Liver (tissue), 10 donors: ENCODE measurements at places on chromosomes 6 and 20. TPM values are rescaled to one million over a fixed set of nuclear protein-coding genes. Genes with fewer than 3 reads are reported as not detected.

The EPB41L1 gene
- total RNA-seq: 5.2 TPM

The ARMH2 gene
- total RNA-seq: not detected

The RGS17 gene
- total RNA-seq: under 0.01 TPM

The FILIP1 gene
- 2.8 TPM for total RNA-seq

The LY86 gene
- 1.4 TPM for total RNA-seq

The GHRH gene
- not detected for total RNA-seq

The SIRPD gene
- not detected for total RNA-seq

The PROKR2 gene
- not detected for total RNA-seq

The FAM217A gene
- not detected for total RNA-seq

The TRIM31 gene
- total RNA-seq: 0.79 TPM

DNA sequence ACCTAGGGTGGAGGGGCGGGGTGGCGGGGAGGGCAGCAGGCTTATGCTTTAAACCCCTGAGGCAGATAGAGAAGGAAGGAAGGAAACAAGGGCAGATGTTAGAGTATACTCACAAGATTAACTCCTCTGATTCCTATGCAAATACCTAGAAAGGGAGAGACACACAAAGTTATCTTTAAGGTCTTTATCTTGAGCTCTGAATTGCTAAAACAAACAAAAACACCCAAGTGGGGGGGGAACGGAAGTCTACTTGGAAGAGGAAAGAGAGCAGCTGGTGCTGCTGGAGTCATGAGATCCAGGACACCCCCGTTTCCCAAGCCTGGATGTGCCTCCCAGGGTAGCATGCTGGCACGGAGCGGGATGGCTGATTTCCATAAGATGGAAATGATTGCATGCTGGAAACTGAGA lies 43.4 kb downstream of the PLAGL1 start:
- no peaks in the 10 kb centered on the region for H3K4me1 ChIP-seq
- H3K27me3 ChIP-seq: no peaks in the 10 kb centered on the region
- no peak overlapping the region for H3K27ac ChIP-seq
- no peak overlapping the region for H3K4me3 ChIP-seq
- no peaks in the 10 kb centered on the region for H3K36me3 ChIP-seq

GRCh38 chr6:5995949-5996713 lies 10.6 kb downstream of the NRN1 start:
- peaks cover 12% of the 10 kb centered on the region for H3K4me1 ChIP-seq
- no peak overlapping the region for H3K4me3 ChIP-seq
- H3K27me3 ChIP-seq: peaks cover 29% of the 10 kb centered on the region
- peak overlapping the region; percentile 22 for H3K27ac ChIP-seq
- no peak for DNase-seq
- no peaks in the 10 kb centered on the region for H3K36me3 ChIP-seq

GRCh38 chr6:79672631-79673111 lies 41.5 kb downstream of the SH3BGRL2 start:
- no peak overlapping the region for H3K27ac ChIP-seq
- peaks cover 4% of the 10 kb centered on the region for H3K4me1 ChIP-seq
- H3K4me3 ChIP-seq: no peak overlapping the region
- H3K36me3 ChIP-seq: peaks cover 4% of the 10 kb centered on the region

GRCh38 chr20:21324126-21324525 lies 21.0 kb downstream of the XRN2 start:
- no peaks in the 10 kb centered on the region for H3K27me3 ChIP-seq
- H3K4me3 ChIP-seq: no peak overlapping the region
- no peak for DNase-seq

GRCh38 chr20:58160451-58161061 lies 67.9 kb downstream of the ANKRD60 start:
- no peaks in the 10 kb centered on the region for H3K4me1 ChIP-seq
- H3K36me3 ChIP-seq: no peaks in the 10 kb centered on the region
- DNase-seq: no peak

DNA sequence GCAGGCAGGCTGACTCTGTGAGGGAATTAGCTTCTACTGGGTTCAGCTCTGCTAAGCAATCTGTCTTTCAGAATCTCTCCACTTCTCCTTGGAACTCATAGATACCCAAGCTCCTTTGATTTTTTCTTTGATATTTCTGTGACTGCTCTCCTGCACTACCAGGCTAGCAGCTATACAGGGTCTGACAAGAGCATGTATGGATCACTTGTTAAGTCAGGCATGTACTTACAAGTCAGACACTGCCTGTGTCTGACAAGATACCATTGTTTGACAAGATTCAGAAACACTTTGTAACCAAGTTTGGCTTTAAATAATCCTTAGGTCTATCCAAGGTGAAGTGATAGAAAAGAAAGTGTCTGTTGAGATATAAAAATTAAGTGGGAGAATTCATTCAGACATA lies 79.5 kb downstream of the SESN1 start:
- no peak overlapping the region for H3K4me3 ChIP-seq
- no peak for DNase-seq
- H3K27ac ChIP-seq: no peak overlapping the region
- no peaks in the 10 kb centered on the region for H3K27me3 ChIP-seq

DNA sequence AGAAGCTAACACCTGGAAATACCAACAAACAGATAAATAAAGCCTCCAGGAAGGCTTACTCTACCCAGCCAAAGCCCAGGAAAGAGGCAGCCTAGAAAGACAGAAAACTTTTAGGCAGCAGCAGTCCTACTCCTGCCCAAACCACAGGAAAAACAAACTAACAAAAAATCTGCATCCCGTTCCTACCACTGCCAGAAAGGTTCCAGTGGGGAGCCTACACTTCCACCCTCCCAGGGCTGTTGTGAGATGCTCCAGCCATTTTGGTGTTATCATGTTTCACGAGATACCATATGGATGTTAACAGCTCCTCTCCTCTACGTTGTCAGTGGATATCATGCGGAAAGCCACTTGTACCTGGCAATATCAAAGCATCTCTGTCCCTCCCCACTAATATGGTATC lies 336.7 kb upstream of the PRND start:
- no peaks in the 10 kb centered on the region for H3K36me3 ChIP-seq
- H3K27ac ChIP-seq: no peak overlapping the region
- no peak overlapping the region for H3K4me3 ChIP-seq
- H3K27me3 ChIP-seq: no peaks in the 10 kb centered on the region
- DNase-seq: no peak
- no peaks in the 10 kb centered on the region for H3K4me1 ChIP-seq

DNA sequence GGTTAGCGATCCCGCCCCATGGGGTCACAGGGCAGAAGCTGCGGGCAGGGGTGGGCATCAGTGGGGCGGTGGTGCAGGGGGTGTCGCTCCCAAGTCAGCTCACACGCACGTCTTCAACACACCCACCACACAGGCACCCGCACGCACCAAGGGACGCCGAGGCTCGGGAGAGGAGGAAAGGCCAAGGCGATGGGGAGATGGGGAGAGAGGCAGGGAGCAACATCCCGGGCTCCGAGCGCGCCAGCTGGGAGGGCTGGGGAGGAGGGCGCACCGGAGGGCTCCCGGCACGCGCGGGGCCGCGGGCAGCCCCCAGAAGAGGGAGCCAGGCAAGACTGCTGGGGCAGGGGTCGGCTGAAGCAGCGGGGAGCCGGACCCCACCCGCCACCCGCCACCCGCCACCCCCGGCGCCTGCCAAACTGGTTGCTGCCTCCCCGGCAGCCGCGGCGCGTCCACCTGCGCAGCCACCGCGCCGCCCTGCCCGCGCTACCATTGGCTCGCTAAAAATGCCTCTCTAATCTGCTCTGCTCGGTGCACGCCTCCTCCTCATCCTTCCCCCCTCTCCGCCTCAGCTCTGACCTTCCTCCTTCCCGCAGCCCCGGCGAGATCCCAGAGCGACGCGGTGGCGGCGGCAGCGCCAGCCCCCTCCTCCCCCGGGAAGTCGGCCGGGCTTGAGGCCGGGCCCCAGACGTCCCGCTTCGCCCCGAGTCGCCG lies at the start of gene PACSIN1:
Gene PACSIN1, plus strand, starts transcription at position 546 of the 711 bp plus-strand sequence. CDS start 60,230 bp downstream, outside the sequence.
- no peak within 1 kb of the TSS for H3K27ac ChIP-seq
- H3K27me3 ChIP-seq: no peaks in the 10 kb centered on the region
- no peaks in the 10 kb centered on the region for H3K36me3 ChIP-seq
- no peak for DNase-seq
- H3K4me3 ChIP-seq: peak within 1 kb of the TSS; percentile 45
- peaks cover 10% of the 10 kb centered on the region for H3K4me1 ChIP-seq

DNA sequence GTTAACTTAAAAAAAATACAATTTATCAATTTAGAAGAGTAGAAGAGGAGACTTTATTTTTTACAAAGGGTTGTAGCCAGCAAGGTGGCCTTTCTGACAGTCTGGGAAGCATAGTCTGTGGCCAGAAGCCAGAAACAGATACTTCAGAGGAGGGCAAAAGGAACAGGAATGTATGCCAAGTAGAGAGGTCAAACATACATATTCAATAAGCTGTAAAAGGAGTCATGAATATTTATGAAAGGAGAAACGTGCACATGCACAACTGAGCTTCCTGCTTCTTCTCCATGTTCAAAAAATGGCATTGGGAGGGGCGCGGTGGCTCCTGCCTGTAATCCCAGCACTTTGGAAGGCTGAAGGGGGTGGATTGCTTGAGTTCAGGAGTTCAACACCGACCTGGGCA lies 43.9 kb upstream of the FAM184A start:
- no peak overlapping the region for H3K27ac ChIP-seq
- no peaks in the 10 kb centered on the region for H3K36me3 ChIP-seq
- no peak for DNase-seq
- H3K4me1 ChIP-seq: no peaks in the 10 kb centered on the region
- H3K27me3 ChIP-seq: no peaks in the 10 kb centered on the region
- H3K4me3 ChIP-seq: no peak overlapping the region

DNA sequence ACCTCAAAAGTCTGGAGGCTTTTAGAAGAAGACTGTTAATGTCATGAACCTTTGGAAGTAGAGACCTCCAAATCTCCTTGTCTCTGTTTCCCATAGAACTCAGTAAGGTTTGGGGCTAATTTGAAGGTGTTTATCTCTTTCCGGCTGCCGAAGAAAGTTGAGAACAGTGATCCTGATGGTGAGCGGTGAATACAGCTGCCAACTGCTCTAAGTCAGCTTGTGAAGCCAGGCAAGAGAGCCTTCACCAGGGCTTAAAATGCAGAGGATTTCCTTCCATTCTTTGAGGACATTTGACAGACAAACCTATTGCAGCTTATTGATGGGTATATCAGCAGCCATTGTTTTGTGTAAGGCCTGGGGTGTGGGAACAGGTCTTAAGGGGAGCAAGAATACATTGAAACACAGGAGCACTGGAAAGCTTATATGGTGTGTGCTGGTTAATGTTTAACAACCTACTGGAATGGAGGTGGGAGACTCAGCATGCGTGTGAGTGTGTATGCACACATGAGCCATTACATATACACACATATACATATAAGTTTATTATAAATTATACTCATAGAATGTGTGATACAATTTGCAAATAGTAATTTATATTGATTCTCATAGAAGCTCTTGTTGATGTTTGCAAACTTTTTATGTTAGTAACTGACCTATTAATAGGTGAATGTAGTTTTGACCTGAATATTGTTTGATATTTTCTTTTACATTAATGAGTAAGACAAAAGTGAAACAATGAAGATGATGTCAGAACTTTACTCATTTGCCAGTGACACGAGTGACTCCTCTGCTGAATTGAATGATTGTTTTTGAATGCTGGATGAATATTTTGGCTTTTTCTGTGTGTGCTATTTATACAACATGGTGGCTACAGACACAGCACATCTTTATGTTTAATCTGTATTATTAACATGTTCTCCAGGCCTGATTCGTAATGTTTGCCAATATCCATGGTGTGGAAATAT lies 18.1 kb downstream of the PLEKHG1 start:
- H3K27ac ChIP-seq: no peak overlapping the region
- DNase-seq: no peak
- H3K36me3 ChIP-seq: no peaks in the 10 kb centered on the region
- no peaks in the 10 kb centered on the region for H3K27me3 ChIP-seq
- no peak overlapping the region for H3K4me3 ChIP-seq

GRCh38 chr20:34615477-34615876 lies 57.0 kb downstream of the MAP1LC3A start:
- H3K36me3 ChIP-seq: peaks cover 3% of the 10 kb centered on the region
- no peak for DNase-seq
- H3K27me3 ChIP-seq: no peaks in the 10 kb centered on the region
- H3K27ac ChIP-seq: no peak overlapping the region
- no peak overlapping the region for H3K4me3 ChIP-seq

DNA sequence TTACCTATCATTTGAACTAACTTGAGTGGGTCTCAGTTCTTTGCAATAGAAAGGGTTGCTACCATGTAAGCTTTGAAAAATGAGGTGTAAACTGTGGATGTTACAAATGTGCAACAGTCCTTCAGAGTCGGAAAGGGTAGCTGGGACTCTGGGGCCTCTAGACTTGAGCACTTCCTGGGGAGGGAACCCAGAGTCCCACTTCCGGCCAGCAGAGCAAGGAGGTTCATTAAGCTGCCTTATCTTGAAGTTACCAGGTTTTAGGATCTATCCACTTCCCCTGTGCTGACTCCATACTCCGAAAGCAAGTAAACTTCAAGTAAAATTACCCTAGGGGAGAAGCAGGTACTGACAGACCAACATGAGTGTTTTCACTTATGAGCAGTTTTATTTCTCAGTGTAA lies 9.4 kb downstream of the TRIM10 start:
- H3K4me3 ChIP-seq: no peak overlapping the region
- no peaks in the 10 kb centered on the region for H3K36me3 ChIP-seq
- H3K4me1 ChIP-seq: no peaks in the 10 kb centered on the region

DNA sequence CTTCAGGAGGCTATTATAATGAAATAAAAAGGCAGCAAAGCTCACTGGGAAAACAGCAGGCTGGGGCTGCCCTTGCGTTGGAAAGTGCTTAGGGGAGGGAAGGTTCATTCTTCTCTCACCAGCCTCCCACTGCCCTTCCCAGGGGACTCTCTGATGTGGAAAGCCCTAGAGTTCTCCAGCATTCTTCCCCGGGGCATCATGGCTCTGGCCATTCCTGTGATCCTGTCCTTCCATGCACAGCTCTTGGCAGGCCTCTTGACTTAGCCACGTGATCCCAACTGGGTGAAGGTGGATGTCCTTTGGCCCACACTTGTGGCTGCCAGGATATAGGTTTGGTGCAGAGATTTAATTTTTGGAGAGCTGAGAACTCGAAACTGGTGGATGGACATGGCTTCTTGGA lies 58.0 kb upstream of the ZNF831 start:
- DNase-seq: no peak
- H3K4me1 ChIP-seq: no peaks in the 10 kb centered on the region
- no peaks in the 10 kb centered on the region for H3K36me3 ChIP-seq
- H3K27ac ChIP-seq: no peak overlapping the region
- peaks cover 5% of the 10 kb centered on the region for H3K27me3 ChIP-seq
- no peak overlapping the region for H3K4me3 ChIP-seq

- no peaks in the 10 kb centered on the region for H3K4me1 ChIP-seq
- no peak overlapping the region for H3K4me3 ChIP-seq
- no peaks in the 10 kb centered on the region for H3K27me3 ChIP-seq
These were observed 692.1 kb downstream of the HTR1B start for GRCh38 chr6:76771059-76771634.

DNA sequence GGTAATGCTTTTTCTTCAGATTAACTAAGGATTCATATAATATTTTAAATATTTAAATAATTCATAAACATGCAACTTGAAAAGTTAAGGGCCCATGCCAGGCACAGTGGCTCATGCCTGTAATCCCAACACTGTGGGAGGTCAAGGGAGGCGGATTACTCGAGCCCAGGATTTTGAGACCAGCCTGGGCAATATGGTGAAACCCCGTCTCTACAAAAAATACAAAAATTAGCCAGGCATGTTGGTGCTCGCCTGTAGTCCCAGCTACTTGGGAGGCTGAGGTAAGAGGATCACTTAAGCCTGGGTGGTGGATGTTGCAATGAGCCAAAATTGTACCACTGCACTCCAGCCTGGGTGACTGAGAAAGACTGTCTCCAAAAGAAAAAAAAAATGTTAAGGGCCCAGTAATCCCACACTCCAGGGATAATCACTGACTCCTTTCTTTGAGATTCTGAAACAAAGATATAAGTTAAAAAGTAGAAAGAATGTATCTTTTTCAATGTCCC lies 7.9 kb upstream of the RIN2 start:
- no peaks in the 10 kb centered on the region for H3K4me1 ChIP-seq
- H3K27ac ChIP-seq: no peak overlapping the region
- no peaks in the 10 kb centered on the region for H3K27me3 ChIP-seq
- no peak for DNase-seq
- H3K4me3 ChIP-seq: no peak overlapping the region
- no peaks in the 10 kb centered on the region for H3K36me3 ChIP-seq
